ENCODE measurements at places on chromosomes 3 and 15.

DNA sequence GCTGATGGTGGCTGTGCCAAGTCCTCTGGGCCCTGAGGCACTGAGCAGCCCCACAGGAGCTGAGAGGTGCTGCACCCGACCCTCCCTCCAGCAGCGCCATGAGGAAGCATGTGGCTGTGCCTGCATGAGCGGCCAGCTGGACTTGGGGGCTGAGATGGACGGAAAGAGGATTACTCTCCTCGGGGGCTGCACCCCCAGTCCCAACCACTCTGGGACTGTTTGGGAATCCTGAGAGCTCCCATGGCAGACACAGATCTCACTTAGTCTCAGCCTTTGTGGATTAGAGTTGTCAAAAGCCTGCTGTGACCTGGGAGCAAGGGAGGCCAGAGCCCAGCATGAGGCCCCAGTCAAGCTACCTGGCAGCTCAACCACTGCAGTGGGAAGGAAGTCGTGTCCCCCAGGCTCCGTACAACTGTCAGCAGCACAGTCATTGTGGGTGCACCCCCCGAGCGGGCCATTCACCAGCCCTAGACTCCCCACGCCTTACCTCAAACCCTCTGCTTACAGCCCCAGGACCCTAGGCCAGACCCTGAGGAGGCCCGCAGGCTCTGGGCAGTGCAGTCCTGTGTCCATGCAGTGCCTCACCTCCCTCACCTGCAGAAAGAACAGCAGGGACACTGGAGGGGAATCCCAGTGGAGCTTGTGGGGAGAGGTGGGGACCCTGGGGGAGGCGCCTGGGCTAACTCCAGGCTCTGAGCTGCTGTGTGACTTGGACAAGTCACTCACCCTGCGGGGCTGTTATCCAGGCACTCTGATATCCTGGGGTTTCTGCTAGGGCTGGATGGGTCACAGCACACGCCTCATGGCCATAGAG, 17.1 kb downstream of the PRR23E start:
- no peak for DNase-seq

- no peak for DNase-seq
Measured at GRCh38 chr3:31508452-31509146, 24.1 kb upstream of the STT3B start.

- DNase-seq = no peak
Measured at GRCh38 chr15:101697488-101697887, 26.8 kb downstream of the TARS3 start.

GRCh38 chr3:1469248-1469647, 376.4 kb downstream of the CNTN6 start:
- no peak for DNase-seq

GRCh38 chr3:196141052-196141865, 59.4 kb upstream of the TFRC start:
- no peak for DNase-seq

DNA sequence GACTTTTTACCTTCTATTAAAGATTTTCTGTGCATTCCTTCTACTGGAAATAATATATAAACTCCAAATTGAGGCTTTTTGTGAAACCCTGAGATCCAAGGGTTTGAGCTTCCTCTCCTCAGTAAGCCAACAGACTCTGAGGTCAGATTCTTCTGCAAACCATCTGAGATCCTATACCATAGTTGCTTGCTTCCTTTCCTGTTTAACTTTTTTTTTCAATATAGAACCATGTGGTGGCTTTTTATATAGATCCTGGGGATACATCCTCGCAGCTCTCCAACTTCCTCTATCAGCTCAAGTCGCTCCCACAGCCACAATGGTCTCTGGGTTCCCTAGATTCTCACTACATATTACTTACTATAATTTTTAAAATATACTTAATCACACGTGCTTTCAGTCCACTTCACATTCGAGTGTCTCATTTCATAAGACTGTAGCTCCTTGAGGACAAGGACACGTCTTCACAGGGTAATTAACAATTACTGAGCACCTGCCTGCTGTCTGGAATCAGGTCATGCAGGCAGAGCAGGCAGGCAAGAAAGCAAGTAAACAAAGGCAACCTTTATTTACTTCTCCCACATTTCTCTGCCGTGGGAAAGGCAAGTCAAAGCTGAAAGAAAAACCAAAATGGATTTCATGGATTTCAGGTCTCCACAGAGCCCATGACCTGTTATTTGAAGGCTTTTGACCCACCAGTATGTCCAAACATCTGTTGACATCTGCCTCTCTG, 941.5 kb downstream of the FHIT start:
- DNase-seq = no peak

DNA sequence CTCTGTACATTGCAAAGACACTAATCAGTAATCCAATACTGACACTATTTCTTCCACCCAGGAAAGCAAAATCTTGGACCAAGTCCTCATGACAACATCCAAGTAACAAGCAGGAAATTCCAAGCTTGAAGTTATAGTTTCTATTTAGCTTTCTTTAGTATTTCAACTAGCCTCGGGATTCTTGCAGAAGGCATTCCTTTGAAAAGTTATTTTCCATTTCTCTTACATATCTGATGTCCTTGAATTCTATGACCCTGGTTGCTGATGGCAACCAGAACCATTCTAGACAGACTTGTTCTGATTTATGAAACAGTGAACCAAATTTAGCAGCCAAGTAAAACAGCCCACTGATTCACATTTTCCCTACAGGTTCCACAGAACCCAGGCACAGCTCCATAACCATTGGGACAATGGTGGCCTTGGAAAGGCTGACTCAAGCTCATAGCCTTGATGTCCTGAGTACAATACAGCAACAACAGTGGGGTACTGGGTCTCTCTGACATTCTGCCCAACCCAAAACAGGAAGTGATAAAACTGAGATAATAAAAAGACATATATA, 26.5 kb downstream of the P3H2 start:
- no peak for DNase-seq

DNA sequence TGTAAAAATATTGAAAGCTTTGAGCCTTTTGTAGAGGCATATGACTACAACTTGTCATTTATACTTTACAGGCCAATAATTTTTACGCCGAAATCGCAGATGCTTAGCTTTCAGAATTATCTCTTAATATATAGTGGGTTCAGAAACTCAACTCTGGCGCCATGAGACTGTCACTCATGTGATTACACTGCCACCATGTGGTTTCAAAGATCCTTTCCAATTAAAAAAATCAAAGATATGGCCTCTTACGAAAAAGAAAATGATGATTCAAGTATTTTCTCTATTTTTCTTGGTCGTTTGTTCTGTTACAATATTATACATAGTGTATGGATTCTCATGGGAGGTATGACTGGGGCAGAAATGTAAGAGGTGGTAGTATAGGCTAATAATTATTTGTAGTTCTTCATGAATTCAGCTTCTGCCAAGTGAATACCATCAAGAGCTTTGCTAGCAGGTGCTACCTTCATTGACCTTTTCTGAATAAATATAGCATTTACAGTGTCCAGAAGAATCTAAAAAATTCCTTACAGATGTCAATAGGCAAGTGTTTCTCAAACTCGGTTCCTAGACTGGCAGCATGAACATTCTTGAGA, 751.7 kb upstream of the GOLIM4 start:
- DNase-seq = no peak

GRCh38 chr3:12773710-12774086, 14.6 kb upstream of the TMEM40 start:
- DNase-seq = no peak

- no peak for DNase-seq
Measured at GRCh38 chr3:111303760-111304159, 232.1 kb downstream of the NECTIN3 start.

DNA sequence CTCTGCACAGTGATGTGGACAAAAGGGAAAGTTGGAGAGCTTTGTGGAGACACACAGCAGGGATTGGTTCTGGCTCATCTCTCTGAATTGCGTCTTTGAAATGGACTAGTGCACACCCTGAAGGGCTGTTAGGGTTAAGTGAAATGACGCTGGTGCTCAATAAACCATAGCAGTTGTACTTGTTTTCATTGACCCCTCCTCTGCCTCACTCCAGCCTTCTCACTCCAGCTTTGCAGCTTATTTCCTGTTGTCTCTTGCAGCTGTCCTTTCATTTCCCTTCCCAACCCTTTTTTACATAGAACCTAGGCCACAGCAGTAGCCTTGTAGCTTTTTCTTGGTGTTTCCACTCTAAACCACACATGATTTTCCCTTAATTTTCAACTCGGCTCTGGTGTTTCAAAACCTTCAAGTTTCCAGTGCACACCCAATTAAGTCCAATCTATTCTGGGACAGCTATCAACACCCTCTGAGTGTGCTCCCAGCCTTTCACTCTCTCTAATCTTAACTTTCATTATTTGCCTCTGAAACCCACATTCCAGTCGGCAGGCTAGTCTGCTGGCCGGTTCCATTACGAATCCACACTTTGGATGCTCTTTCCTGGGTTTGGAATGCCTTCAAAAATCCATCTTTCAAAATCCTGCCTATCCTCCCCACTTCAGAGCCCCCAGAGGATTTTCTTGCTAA, 6.4 kb downstream of the C3orf52 start:
- no peak for DNase-seq

GRCh38 chr15:57767481-57767880, 61.0 kb downstream of the POLR2M start:
- DNase-seq = no peak

GRCh38 chr3:11919390-11919789, 72.7 kb upstream of the TAMM41 start:
- no peak for DNase-seq

DNA sequence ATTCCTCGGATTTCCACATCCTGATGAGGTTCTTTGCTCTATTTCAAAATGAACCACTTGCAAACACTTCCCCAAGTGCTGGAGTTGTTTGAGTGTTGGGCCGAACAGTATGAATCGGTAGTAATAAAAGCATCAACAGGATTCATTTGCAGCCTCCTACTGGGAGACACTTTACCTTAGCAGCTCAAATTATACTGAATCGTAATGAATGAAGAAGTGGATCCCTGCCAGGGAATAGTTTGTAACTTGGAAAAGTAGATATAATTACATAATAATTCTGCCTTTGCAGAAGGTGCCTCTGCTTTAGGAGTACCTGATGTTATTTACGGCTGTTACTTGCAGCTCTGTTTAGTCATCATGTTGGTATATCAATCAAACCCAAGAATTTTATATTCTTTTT, 669.1 kb downstream of the CADM2 start:
- DNase-seq = peak; percentile 18

GRCh38 chr15:67590191-67590590, 47.7 kb downstream of the MAP2K5 start:
- no peak for DNase-seq

- no peak for DNase-seq
Measured at GRCh38 chr15:58467722-58468423, 36.1 kb downstream of the LIPC start.

DNA sequence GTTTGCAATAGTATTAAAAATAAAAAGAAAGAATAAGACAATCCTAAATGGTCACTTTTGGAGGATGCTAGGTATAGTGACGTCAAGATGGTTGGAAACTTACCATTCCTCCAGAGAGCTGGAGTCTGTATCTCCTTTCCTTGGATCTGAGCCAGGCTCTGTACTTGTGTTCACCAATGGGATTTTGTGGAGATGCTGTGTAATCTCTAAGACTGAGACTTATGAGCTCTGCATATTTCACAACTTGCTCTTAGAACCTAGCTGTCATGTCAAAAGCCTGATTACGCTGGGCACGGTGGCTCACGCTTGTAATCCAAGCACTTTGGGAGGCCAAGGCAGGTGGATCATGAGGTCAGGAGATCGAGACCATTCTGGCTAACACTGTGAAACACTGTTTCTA, 126.8 kb upstream of the CLSTN2 start:
- no peak for DNase-seq

GRCh38 chr3:12506201-12506709, 22.0 kb downstream of the TSEN2 start:
- no peak for DNase-seq

DNA sequence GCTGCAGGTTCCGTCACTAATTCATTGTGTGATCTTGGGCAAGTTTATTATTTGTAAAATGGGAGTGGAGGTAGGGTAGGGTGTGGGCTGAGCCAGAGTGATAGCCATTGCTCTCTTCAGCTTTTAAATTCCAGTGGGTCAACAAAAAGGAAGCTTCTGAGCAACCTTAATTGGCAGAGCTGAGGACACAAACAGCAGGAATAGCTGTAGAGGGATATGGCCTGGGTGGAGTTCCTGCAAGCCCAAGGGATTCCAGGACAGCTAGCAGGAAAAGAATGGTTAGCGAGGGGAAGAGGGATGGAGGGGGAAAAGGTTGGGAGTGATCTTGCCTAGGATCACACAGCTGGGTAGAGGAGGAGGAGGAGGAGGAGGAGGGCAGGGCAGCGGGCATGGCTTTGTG, 11.4 kb downstream of the CCK start:
- no peak for DNase-seq

- DNase-seq = no peak
Measured at GRCh38 chr3:14396031-14396692, 6.2 kb upstream of the SLC6A6 start.

- DNase-seq = no peak
Measured at GRCh38 chr15:58247855-58248842, 110.0 kb downstream of the AQP9 start.

DNA sequence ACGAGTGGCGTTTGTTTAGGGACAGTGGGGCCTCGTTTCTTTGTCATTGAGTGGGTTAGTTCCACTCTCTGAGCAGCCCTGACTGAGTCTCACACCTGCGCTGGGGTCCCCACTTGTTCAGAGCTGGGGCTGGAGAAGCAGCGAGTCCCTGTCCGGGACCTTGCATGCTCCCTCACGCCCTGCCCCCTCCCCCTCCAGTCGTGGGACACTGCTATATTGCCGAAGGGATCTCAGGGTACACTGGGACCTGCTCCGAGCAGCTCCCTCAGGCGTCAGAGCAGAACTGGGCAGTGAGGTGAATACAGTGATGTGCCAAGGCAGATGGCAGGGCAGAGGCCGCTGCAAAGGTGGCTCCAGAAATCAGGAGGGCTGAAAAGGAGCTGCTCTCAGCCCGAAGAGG, 59.9 kb upstream of the KLF13 start:
- DNase-seq = no peak

DNA sequence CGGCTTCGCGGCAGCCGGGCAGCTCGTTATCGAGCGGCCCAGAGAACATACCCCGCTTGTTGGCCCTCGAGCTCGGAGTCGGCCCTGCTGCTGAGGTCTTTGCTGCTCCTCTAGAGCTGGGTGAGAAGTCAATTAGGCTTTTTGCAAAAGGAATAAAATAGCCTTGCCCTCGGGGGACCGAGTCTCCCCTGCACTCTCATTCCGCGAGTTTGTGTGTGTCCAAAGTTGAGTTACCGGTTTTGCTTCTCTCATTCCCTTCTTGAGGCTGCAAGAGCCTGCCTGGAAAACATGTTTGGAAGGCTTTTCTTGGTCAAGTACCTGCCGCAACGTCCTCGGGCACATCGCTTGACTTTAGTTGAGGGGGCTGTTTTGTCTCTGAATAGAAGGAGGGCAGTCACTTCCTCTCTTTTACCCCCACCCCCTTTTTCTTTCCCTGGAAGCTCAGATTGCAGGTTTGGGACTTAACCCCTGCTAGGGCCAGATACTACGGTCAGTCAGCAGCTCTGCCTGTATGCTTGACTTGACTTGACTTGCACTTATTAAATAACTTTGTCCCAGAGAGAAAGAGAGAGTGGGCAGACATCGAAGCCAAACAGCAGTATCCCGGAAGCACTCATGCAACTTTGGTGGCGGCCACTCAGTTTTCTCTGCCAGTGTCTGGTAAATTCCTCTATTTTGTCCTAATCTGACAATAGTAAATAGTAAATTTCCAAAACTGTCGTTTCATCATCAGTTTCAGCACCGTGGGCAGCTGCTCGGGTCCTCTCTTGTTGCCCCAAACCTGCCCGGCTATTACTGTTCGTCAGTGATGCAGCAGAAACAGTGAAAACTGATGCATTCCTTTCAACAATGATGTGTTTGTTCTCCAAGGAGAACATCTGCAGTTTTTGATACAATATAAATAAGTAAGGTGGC, 609 bp downstream of the RNF13 start:
- no peak for DNase-seq

- DNase-seq = no peak
Measured at GRCh38 chr3:128504963-128505730, 12.1 kb upstream of the GATA2 start.

- no peak for DNase-seq
Measured at GRCh38 chr15:63453186-63453905, 51.0 kb upstream of the USP3 start.
